A375 (cell line): ENCODE measurements at places on chromosomes 5 and 9. TPM values are rescaled to one million over a fixed set of nuclear protein-coding genes. Genes with fewer than 3 reads are reported as not detected.

The FBP2 gene
- not detected in 2 replicates for total RNA-seq

The ANKRD18A gene
- total RNA-seq: 4.8 and 5.2 TPM in 2 replicates

The ZNF883 gene
- total RNA-seq: 3.1 and 4.7 TPM in 2 replicates

The SPINK7 gene
- total RNA-seq: not detected in 2 replicates

The INSL6 gene
- total RNA-seq: not detected in 2 replicates

The CRAT gene
- 21.2 and 31.1 TPM in 2 replicates for total RNA-seq

The NEURL1B gene
- total RNA-seq: 0.11 and 0.24 TPM in 2 replicates

The DENND1A gene
- total RNA-seq: 12.4 and 12.9 TPM in 2 replicates

The CDC20B gene
- not detected in 2 replicates for total RNA-seq

The NTRK2 gene
- 0.23 and 0.64 TPM in 2 replicates for total RNA-seq

The TEX48 gene
- total RNA-seq: not detected in 2 replicates

The SYK gene
- total RNA-seq: 0.15 and 0.72 TPM in 2 replicates

The CENPP gene
- total RNA-seq: 14.2 and 15.4 TPM in 2 replicates

The ERAP2 gene
- total RNA-seq: 3.1 and 6.5 TPM in 2 replicates

The ZDHHC11B gene
- 0.05 and 0.26 TPM in 2 replicates for total RNA-seq

The C7 gene
- 0.11 TPM in 1 of 2 replicates, not detected in the other for total RNA-seq

The GGTA1 gene
- total RNA-seq: not detected in 2 replicates

The PCDHA7 gene
- total RNA-seq: 3.0 and 4.4 TPM in 2 replicates

The OR2S2 gene
- not detected in 2 replicates for total RNA-seq

The SHLD3 gene
- total RNA-seq: 3.1 and 5.9 TPM in 2 replicates

The COL15A1 gene
- total RNA-seq: 0.60 and 1.1 TPM in 2 replicates

The CNTRL gene
- 23.6 and 26.1 TPM in 2 replicates for total RNA-seq

The MTX3 gene
- total RNA-seq: 17.1 and 18.9 TPM in 2 replicates

The N4BP3 gene
- 0.03 and 0.15 TPM in 2 replicates for total RNA-seq

The C9orf85 gene
- 14.6 and 18.0 TPM in 2 replicates for total RNA-seq

The SPINK13 gene
- not detected in 2 replicates for total RNA-seq

The HTR4 gene
- not detected in 2 replicates for total RNA-seq

The SMIM32 gene
- total RNA-seq: not detected in 2 replicates

The PLCXD3 gene
- total RNA-seq: 0.04 TPM in 1 of 2 replicates, not detected in the other

The BTNL3 gene
- total RNA-seq: not detected in 2 replicates

The FRMPD1 gene
- total RNA-seq: not detected in 2 replicates

The PIP5K1B gene
- total RNA-seq: 0.19 TPM in 1 of 2 replicates, not detected in the other

The FAXDC2 gene
- 4.5 and 5.0 TPM in 2 replicates for total RNA-seq

The LEAP2 gene
- 0.11 TPM in 2 replicates for total RNA-seq

The OLFML2A gene
- 7.6 and 7.7 TPM in 2 replicates for total RNA-seq

The CNOT8 gene
- 55.3 and 56.1 TPM in 2 replicates for total RNA-seq

The PKD2L2 gene
- total RNA-seq: not detected in 2 replicates

The SLC6A7 gene
- total RNA-seq: not detected in 2 replicates

The LCN6 gene
- not detected in 2 replicates for total RNA-seq

The KIF12 gene
- 1.1 and 1.5 TPM in 2 replicates for total RNA-seq

The HMCN2 gene
- 0.23 and 0.29 TPM in 2 replicates for total RNA-seq

The TMEM252 gene
- total RNA-seq: not detected in 2 replicates

The BHMT2 gene
- total RNA-seq: not detected in 2 replicates

The NR4A3 gene
- total RNA-seq: 0.60 and 1.9 TPM in 2 replicates

The CCNO gene
- total RNA-seq: 8.7 and 9.3 TPM in 2 replicates

The SPATA31C1 gene
- total RNA-seq: not detected in 2 replicates

The OR4F3 gene
- total RNA-seq: not detected in 2 replicates

The CCDC180 gene
- 4.6 and 5.4 TPM in 2 replicates for total RNA-seq

The FOXI1 gene
- not detected in 2 replicates for total RNA-seq

The TGFBI gene
- total RNA-seq: 137 and 173 TPM in 2 replicates
